GOT3 (cell line): ENCODE measurements at places on chromosomes 3 and 15.

GRCh38 chr3:113707835-113708234 lies 11.4 kb upstream of the USF3 start:
- no peak for DNase-seq

DNA sequence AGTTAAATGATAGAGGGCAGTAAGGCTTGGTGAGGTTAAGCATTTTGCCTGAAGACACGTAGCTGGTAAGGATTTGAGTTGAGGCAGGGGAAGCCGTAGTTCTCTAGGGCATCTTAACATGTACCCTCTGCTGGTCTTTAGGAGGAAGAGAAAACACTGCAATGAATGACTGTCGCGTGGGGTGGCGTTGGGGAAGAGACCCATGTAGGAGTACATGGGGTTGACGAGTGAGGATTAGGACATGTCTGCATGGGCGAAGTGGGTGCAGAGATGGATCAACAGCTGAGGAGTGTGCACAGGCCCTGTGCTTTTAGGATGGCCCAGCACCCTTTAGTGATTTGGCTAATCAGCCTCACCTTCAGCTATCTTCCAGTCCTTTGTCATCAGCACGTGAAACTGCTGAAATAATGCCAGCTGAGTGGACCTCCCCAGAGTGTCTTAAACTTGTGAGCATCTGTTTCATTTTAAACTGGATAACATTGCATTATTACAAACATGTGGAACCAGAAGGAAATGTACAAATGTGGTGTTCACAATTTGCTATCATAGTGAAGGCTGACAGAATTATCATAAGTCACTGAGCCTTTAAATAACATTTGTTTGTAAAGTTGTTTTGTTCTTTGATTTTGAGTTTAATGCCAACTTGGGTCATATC lies 15.3 kb downstream of the P2RY14 start:
- DNase-seq, result no peak

GRCh38 chr3:18745472-18745871 lies 320.3 kb upstream of the SATB1 start:
- no peak for DNase-seq

- no peak for DNase-seq
These were observed 38.1 kb downstream of the SRGAP3 start for GRCh38 chr3:9211155-9211950.

DNA sequence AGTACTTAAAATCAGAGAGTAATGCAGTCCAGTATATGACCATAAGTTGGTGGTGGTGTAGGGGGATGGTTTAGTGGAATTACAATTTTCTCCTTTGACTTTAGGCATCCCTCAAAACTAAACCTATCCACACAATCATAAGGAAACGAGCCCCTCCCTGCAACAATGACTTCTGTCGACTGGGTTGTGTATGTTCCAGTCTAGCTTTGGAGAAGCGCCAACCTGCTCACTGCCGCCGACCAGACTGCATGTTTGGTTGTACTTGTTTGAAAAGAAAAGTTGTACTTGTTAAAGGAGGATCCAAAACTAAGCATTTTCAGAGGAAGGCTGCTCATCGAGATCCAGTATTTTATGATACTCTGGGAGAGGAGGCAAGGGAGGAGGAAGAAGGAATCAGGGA lies 52.8 kb downstream of the MGA start:
- DNase-seq, result no peak

DNA sequence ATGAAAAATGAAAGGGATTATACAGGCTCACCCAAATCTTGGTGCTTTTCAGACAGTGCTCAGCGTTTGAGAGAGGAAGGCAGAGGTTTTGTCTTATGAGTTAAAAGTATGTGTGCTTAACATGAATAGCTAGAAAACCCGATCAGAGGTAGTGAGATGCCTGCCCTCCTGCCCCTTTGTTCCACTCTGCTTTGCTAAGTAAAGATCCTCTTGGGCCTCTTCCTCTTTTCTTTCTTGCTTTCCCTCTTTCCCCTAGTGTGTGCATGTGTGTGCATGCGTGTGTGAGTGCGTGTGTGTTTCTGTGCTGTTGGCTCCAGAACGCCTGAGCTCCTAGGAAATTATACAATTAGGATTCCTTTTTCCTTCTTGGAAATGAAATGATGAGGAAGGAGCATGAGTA lies 261.3 kb upstream of the NR2E3 start:
- no peak for DNase-seq

- DNase-seq, result no peak
These were observed 61.3 kb upstream of the PSMD6 start for GRCh38 chr3:64084640-64085039.

DNA sequence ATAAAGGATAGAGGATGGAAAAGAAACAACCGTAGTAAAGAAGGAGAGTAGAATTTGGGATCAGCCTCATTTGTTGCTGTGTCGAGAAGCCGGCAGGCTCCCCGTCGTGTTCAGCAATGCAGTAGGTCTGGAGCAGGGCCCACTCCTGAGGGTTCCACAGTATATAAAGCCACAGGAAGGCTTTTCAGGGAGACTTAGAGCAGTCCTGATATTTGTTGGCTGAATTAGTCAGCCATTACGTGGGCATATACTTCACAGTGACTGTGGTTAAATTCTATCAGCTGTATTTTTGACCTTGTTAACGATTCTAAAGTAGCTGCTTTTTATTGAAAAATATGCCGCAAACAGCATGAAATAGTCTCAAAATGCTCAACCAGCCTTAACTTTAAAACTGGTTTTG lies 149.5 kb downstream of the ITPR1 start:
- DNase-seq, result no peak

GRCh38 chr3:79467721-79468120 lies 300.1 kb downstream of the ROBO1 start:
- DNase-seq, result no peak

DNA sequence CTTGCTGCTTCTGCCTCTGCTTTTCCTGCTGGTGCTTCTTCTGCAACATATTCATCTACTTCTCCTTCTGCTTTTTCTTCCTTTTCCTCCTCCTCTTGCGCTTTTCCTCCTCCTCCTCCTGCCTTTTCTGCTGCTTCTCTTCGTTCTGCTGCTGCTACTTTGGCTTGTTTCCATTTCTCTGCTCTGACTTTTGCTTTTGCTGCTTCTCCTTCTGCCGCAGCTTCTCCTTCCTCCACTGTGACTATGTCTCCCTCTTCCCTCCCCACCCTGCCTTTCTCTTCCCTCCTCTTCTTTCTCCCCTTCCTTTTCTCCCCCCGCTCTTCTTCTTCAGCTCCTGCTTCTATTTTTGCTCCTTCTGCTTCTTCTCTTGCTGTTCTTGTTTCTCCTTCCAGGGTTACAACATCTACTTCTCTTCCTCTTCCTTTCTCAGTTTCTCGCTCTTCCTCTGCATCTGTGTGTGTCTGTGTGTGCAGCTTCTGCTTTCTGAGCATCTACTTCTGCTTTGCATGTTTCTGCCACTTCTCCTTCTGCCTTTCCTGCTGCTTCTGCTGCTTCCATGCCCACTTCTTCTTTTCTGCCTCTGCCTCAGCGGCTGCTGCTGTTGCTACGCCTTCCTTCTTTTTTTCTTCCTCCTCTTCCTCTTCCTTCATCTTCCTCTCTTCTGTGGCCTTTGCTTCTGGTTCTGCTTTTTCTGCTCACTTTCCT lies 51.4 kb downstream of the FAM43A start:
- no peak for DNase-seq
